Urinary bladder (tissue), 4 donors: ENCODE measurements at places on chromosomes 6 and 20. TPM values are rescaled to one million over a fixed set of nuclear protein-coding genes. Genes with fewer than 3 reads are reported as not detected.

DNA sequence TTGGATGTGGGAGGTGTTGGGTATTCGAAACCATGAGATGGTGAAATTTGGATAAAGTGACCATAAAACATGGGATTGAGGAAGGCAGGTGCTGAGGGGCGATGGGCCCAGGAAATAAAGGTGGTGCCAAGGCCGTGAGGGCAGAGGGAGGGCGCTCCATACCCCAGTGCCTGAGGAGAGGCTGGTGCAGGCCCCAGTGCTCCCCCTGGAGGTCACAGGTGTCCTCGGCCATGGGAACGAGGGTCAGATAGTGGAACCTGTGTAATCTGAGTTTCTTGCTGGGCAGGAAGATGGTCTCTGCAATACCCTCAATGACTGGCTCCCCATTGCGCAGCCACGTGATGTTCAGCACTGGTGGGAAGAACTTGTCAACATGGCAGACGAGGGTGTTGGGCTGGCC lies 16.2 kb downstream of the HLA-DPB1 start:
- no peak for DNase-seq

DNA sequence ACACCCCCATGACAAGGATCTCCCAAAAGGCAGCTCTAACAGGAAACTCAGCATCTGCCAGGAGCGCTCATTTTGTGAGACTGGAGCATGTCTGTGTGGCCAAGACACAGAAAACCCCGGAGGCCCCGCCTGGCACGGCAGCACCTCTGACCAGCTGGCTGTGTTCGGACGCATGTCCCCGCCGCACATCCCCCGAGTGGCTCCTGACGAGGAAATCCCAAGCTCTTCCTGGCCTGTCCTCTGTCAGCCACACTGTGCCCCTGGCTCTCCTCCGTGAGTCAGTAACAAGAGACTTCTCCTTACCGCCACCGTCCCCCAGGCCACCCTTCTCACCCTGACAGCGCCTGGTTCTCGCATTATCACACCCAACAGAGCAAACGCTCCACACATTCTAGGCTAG lies 14.4 kb downstream of the SLC2A4RG start:
- DNase-seq = no peak

DNA sequence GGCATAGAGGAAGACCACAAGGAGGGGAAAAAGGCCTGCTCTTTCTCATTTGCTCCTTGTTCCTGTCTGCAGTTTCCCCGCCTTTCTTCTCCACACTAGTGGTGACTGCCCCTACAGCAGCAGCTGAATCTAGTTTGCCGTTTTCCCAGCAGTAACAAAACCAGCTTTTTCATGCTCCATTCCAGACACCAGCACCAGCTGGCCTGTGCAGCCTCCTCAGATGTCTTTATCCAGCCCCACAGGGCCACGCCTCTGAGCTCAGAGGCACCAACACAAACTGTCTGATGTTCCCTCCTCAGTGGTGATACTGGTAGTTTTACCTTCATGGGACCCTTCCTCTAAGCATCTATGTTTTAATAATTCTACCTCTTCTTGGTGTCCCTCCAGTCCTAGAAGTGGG lies 70.4 kb upstream of the SLC24A3 start:
- no peak for DNase-seq

DNA sequence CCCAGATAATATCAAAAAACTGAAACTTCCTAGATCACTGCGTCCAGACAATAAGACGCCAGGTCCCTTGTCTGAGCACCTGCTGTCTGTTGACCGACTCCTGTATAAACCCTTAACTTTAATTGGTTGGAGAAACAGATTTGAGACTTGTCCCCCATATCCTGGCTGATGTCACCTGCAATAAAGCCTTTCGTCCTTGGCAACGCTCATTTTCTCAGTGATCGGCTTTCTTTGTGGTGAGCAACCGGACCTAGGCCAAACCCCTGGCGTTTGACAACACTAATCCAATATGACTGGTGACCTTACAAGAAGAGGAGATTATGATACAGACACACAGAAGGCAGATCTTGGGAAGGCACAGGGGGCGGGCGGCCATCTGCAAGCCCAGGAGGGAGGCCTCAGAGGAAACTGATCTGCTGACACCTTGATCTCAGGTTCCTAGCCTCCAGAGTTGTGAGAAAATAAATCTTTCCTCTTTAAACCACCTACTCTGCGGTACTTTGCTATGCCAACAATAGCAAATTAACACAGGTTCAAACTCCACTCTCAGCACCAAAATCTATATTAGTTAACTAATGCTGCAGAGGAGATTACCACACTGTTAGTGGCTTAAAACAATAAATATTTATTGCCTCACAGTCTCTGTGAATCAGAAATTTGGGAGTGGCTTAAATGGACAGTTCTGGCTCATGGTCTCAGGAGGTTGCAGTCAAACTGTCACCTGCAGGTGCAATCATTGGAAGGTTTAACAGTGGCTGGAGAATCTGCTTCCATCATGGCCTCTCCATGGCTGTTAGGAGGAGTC lies 178.7 kb downstream of the OTOR start:
- DNase-seq = no peak

DNA sequence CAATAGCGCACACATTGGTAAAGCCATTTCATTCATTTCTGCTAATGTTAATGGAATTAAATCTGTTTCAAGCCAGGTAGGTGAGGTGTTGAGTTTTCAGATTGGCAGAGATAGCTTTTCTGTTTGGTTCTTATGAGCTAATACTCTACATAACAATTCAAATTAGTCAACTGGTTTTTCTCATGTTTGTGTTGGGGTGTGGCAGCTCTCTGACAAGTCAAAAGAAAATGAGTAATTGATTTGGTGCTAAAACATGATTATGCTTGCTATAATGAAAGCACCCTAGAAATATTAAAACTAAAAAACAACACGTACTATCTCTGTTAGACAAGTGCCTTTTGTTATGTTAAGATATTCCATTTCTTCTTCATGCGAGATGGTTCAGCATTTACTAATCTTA lies 13.6 kb downstream of the PPP1R14C start:
- no peak for DNase-seq

GRCh38 chr6:122075084-122075838 lies 324.2 kb upstream of the HSF2 start:
- no peak for DNase-seq

DNA sequence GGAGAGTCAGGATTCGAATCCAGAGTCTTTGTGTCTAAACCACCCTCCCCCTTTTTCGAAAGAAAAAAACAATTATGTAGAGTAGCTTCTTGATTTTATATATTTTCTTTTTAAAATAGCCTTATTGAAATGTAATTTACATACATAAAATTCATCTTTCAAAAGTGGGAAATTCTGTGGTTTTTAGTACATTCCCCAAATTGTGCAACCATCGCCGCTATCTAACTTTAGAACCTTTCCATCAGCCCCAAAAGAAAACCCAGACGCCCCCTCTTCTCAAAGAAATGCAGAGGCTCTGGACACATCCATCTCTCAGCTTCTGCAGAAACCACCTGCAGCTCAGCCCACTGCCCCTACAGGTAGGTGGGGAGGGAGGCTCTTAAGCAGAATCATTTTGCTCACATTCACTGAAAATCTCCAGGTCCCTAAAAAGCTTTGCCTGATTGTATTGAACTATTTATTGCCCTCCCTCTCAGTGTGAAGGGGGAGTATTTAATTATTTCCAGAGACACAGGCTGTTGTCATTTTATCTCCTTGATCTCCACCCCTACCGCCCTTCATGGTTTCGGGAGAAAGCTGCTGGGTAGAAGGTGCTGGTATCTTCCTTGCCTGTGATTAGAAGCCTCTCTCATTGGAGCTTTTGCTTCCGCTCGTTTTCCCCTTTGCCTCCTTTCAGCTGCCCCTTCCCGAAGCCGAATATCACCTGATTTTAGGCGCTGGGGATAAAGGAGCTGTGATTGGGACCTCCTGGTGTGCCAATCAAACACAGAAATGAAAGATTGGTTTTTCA lies 68.7 kb upstream of the KCNG1 start:
- DNase-seq = no peak

DNA sequence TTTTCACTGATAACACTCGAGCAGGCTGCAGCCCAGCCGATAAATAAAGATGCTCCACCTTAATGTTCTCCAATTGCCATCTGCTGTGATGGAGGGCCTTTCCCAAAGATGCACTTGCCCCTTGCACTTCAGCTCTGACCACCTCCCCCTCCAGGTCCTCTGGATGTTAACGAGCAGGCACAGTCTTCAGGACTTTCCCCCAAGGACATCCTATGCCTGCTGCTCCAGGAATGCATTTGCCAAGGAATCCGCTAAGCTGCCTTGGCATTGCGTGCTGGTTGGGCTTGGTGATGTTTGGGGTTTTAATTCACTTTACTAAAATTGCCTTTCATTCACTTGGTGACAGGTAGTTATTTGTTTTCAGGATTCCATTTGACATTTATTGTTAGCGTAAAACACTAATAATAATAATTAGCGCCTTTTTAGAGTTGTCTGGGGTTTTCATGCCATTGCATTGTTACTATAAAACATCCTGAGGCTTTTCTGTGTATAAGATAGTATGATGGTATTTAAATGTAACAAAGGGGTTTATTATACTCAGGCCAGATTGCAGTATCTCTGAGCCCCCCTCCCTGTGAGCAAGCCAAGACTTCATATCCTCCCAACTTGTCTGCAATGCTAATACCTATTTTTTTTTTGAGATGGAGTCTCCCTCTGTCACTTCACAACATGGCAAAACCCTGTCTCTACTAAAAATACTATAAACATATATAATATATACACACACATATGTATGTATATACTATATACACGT lies 66.7 kb upstream of the TSHZ2 start:
- no peak for DNase-seq

DNA sequence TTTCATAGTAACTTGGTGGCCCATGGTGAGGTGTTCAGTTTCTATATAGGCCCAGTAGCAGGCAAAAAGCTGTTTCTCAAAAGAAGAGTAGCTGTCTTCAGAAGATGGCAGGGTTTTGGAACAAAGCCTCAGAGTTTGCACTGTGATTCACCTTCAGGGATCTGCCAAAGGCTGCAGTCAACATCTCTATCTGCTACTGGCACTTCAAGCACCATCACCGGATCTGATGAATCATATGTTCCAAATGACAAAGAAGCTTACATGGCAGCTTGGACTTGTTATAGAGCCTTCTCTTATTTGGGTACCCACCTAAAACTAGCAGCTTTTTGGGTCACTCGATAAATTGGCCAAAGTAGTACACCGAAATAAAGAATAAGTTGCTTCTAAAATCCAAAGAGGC lies 39.5 kb downstream of the PKIB start:
- no peak for DNase-seq

DNA sequence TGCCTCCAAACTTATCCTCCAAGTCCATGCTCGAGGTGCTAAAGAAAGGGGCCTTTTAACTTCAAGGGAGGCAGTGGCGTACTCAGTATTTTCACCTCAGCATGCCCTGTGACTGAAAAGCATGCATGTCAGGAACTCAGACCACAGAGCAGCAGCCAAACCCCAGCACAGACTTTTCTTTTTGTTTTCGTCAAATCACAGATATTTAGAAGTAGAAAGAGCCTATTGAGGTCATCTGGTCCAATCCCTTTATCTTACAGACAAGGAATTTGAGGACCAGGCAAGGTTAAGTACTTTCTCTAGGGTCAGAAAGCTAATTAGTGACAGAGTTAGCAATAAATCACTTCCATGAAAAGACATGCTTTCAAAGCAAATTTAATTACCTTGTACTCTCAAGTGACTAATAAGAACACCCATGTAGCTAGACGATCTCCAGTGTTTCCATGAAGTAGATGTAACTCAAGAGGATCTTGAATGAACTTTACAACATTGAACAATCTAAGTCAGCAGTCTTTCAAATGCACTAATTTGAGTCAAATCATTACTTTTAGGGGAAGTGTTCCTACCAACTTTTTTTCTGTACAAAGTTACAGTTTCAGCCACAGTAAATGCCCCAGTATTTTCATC lies 35.9 kb downstream of the MOXD1 start:
- DNase-seq = no peak

- DNase-seq = no peak
Measured at GRCh38 chr6:109966299-109966698, 11.8 kb upstream of the GPR6 start.

DNA sequence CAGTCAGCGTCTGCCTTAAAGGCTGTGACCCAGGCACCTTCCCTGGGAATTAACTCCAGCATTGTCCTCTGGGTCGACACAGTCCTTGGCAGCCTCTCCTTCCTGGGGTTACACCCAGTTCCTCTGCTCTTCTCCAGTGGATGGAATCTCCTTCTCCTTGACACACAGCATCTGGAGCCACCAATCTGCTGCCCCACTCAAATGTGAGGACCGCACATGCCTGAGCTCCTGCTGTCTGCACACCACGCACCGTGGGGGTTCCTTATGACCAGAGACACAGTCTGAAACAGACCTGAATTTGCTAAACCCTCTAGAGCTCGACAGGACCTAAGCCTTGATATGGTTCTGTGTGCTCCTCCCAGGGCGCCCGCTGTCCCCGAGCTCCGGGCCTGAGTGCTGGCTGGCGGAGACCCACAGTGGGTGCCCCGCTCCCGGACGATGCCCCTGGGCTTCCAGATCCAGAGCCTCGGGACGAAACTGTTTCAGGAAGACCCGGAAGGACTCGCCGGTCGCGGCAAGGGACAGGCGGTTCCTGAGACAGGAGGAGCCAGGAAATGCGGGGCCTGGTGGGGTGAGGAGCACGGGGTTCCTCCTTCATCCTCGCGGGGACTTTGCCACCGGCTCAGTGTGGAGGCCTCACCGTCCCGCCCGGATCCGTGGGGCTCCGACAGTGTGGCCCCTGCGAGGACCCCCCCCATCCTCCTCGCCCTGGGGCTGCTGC lies 2.5 kb upstream of the RAET1G start:
- no peak for DNase-seq

DNA sequence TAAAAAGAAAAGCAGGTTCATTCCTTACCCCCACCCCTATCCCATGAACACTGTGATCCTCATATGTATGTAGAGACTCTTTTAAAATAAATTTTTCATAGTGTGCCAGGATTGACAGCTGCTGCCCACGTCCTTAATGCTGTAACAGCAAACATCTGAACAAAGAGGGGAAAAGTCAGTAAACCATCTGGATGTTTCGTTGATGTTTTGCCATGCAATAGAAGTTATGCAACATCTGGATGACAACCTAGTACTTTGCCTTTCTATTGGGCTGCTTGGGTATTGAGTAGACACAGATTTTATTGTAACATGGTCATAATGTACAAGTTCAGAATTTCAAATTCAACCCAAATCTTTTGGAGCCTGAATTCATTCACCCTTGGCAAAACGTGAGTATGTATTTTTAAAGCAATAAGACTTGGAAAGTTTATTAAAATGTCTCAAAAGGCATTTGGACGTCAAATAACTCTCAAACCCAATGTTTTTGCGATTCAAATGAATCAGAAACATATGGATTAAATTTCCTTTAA lies 500.3 kb downstream of the DHX35 start:
- no peak for DNase-seq

DNA sequence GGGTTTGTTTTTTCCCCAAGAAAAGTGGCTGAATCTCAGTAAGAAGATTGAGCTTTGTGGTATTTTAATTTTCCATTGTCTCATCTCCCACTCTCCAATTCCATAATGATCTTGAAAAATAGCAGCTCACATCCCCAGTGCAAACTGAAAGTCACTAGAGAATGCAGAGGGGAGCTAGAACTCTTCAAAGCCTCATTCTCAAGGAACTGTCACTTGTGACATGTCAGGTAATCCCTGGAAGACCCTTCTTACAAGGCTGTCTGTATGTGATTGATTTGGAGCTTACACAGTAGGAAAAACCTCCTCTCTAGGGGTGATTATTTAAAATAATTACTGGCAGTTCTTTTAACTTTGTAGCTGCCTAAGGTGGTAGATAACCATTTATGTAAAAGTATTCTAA lies 420.4 kb downstream of the CDH26 start:
- no peak for DNase-seq

The OVOL2 gene
- polyA plus RNA-seq = 0.62 TPM

The IL20RA gene
- polyA plus RNA-seq = 2.1 TPM

The TTBK1 gene
- polyA plus RNA-seq = 0.20 TPM

The ETV7 gene
- polyA plus RNA-seq = 1.5 TPM

The GSTA3 gene
- not detected for polyA plus RNA-seq

The AGER gene
- polyA plus RNA-seq = 7.6 TPM

The PTPRT gene
- 0.09 TPM for polyA plus RNA-seq

The OXT gene
- 0.48 TPM for polyA plus RNA-seq

The TMC2 gene
- 0.34 TPM for polyA plus RNA-seq
